ENCODE measurements at places on chromosomes 12 and 14.

DNA sequence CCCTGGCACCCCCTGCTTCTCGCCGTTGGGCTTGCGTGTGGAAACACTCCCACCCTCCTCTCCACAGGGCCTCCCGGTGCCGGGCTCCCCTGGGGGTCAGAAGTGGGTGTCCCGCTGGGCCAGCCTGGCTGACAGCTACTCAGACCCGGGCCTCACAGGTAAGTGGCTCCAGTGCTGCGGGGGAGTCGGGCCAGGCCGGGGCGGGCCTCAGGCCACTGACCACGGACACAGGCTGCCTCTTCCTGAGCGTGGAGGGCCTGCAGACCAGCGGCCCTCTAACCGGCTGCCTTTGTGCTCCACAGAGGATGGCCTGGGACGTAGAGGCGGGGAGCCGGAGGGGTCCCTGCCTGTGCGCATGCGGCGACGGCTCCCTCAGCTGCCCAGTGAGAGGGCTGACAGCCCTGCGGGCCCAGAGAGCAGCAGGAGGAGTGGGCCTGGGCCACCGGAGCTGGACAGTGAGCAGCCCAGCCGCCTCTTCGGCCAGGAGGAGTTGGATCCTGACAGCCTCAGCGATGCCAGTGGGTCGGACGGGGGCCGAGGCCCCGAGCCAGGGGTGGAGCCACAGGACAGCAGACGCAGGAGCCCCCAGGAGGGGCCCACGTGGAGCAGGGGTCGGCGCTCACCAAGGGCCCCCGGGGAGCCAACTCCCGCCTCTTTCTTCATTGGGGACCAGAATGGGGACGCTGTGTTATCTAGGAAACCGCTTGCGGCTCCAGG lies 21.1 kb downstream of the CEP170B start:
- no peak overlapping the region for H3K27ac ChIP-seq
- no peaks in the 10 kb centered on the region for H3K4me1 ChIP-seq
- H3K4me3 ChIP-seq, result no peak overlapping the region

GRCh38 chr12:728781-729180 lies 23.6 kb upstream of the WNK1 start:
- H3K4me3 ChIP-seq, result no peak overlapping the region
- no peak overlapping the region for H3K27ac ChIP-seq
- H3K4me1 ChIP-seq, result no peaks in the 10 kb centered on the region

DNA sequence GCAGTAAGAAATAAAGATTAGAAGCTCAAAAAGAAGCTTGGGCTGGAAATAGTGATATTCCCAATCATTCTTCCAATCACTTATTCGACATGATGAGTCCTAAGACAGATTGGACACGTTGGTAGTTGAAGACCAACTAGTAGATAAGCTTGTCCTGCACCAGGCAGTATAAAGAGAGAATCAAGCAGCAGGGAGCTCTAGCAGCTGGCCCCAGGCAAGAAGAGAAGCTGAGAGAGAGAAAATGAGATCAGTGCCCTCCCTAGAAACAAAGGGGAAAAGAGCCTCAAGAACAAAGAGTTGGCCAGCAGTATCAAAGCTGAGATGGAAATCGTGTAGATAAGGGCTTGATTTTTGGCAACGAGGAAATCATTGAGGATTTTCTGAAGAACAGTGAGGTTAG lies 20.6 kb downstream of the RASSF8 start:
- no peak overlapping the region for H3K27ac ChIP-seq
- peaks cover 11% of the 10 kb centered on the region for H3K4me1 ChIP-seq
- H3K4me3 ChIP-seq, result no peak overlapping the region
- no peaks in the 10 kb centered on the region for H3K27me3 ChIP-seq
- DNase-seq, result peak; percentile 92

GRCh38 chr12:26124446-26125399 lies at the start of gene BHLHE41:
Gene BHLHE41 (minus strand): TSS chr12:26125037. CDS start chr12:26124779, 258 bp downstream.
- no peaks in the 10 kb centered on the region for H3K36me3 ChIP-seq
- H3K27ac ChIP-seq, result no peak within 1 kb of the TSS
- no peaks in the 10 kb centered on the region for H3K4me1 ChIP-seq
- peaks cover 53% of the 10 kb centered on the region for H3K27me3 ChIP-seq

DNA sequence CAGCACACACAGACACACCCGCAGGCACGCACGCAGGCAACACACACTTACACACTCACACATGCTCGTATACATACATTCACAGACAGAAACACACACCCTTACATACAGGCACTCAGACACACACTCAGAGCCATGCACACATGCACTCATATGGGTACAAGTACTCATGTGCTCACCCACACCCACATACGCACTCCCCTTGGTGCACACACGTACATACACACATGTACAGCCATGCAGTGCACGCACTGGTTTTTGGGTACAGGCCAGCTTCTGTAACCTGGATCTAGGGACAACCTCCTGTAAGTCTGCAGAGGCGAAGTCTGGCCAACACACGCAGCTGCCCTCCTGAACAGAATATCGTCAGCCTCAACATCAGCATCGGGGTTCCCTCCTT lies 221.3 kb upstream of the RTL1 start:
- no peak overlapping the region for H3K27ac ChIP-seq
- DNase-seq, result no peak
- no peaks in the 10 kb centered on the region for H3K36me3 ChIP-seq

DNA sequence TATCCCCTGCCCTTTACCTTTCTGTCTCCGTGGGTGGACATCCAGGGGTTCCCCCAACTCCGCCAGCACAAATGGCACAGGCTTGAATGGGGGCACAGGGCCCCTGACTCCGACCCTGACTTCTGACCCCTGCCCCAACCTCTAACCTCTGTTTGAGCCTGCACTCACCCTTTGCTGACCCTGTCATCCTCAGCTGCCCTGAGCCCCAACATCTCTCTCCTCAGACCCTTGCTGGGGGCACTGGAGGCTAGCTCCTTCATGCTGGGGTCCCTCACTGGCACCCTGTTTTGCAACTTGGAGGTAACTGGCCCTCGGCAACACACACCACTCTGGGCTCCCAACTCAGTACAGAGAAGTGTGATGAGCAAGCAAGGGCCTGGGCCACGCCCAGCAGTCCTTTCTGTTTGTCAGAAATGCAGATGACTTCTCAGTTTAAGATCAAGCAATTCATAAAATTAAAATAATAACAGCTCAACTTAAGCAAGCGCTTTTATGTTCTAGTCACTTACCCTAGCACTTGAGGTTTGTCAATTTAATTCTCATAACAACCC lies 2.1 kb downstream of the IFI27 start:
- DNase-seq, result no peak
- no peaks in the 10 kb centered on the region for H3K4me1 ChIP-seq
- H3K27me3 ChIP-seq, result no peaks in the 10 kb centered on the region
- no peak overlapping the region for H3K4me3 ChIP-seq
- H3K27ac ChIP-seq, result no peak overlapping the region

DNA sequence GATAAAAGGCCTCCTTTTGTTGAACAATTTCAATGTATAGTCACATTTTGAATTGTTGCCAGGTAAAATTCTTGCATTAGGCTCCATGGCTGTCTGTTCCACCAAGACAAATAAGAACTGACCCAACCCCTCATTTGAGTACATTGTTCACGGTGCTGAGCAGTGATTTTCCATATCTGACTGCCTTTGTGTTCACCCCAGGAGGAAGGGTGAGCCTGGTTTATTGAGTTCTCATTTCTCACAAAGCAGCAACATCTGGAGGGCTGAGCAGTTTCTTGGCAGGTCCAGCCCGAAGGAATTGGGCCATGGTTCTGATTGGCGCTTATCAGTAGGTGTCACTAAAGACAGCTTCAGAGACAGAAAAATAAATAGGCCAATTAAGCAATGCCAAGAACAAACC lies 149.1 kb downstream of the BMP4 start:
- H3K27ac ChIP-seq, result no peak overlapping the region
- no peaks in the 10 kb centered on the region for H3K27me3 ChIP-seq
- DNase-seq, result no peak
- H3K4me1 ChIP-seq, result no peaks in the 10 kb centered on the region
- H3K36me3 ChIP-seq, result no peaks in the 10 kb centered on the region
- no peak overlapping the region for H3K4me3 ChIP-seq

DNA sequence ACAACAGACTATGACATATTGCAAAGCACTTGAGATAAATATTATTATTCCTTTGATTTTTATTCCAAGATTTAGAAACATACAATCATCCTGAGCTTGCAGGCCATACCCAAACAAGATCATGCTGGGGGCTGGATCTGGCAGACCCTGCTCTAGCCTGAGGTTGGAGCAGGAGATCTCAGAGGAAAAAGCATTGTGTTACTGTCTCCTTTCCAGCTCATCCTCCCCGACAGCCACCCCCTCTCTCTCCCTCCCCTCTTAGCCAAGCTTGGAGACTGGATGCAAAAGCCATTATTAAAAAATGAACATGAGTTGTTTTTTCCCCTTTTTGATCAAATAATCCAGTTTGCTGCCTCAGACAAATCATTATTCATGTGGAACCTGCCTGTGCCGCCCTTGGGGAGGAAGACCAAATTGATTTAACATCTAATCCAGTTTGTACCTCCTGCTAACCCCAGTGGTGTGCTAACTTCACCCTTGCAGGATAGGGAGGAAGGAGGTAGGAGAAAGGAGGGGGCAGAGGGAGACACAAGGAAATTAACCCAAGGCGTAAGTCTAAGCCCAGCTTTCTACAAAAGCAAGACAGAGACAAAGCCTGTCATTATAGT lies 565.8 kb upstream of the TBX3 start:
- H3K27ac ChIP-seq, result no peak overlapping the region
- no peaks in the 10 kb centered on the region for H3K4me1 ChIP-seq
- H3K4me3 ChIP-seq, result no peak overlapping the region
- DNase-seq, result no peak

- H3K4me3 ChIP-seq, result no peak overlapping the region
- DNase-seq, result peak; percentile 10
- no peaks in the 10 kb centered on the region for H3K36me3 ChIP-seq
- no peaks in the 10 kb centered on the region for H3K27me3 ChIP-seq
- H3K27ac ChIP-seq, result no peak overlapping the region
- H3K4me1 ChIP-seq, result no peaks in the 10 kb centered on the region
Observed at GRCh38 chr14:101595887-101596721, 34.8 kb downstream of the DIO3 start.

GRCh38 chr12:112328456-112329124 lies 53.6 kb downstream of the HECTD4 start:
- DNase-seq, result no peak
- no peaks in the 10 kb centered on the region for H3K27me3 ChIP-seq
- H3K4me1 ChIP-seq, result no peaks in the 10 kb centered on the region
- no peak overlapping the region for H3K4me3 ChIP-seq
- no peaks in the 10 kb centered on the region for H3K36me3 ChIP-seq
- no peak overlapping the region for H3K27ac ChIP-seq

- H3K4me3 ChIP-seq, result no peak overlapping the region
- no peak for DNase-seq
- H3K36me3 ChIP-seq, result no peaks in the 10 kb centered on the region
- no peaks in the 10 kb centered on the region for H3K4me1 ChIP-seq
- H3K27ac ChIP-seq, result no peak overlapping the region
- H3K27me3 ChIP-seq, result no peaks in the 10 kb centered on the region
Observed at GRCh38 chr12:84996759-84997158, 39.3 kb downstream of the TSPAN19 start.

All from mesendoderm (in vitro differentiated cells).